ENCODE measurements at places on chromosomes 12 and 14.

GRCh38 chr12:75511116-75512048, at the start of gene KRR1:
Gene KRR1 (minus strand): TSS chr12:75511609. CDS start chr12:75511597, 12 bp downstream.
- peak; percentile 82 for DNase-seq

DNA sequence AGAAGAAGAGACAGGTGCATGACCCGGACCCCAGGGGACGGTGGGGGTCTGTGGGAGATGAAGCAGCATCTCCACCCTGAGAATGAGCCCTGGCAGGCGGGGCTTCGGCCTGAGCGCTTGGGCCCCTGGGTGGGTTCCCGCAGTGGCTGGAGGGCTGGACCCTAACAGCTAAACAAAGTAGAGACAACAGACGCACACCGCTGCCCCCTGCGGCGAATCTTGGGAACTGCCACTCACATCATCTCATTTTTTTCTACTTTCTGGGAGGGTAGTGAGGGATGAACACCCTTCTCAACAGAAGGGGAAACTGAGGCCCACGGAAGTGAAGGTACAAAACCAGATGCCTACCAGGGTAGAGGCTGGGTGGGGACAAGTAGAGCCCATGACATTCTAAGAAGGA, 104.7 kb downstream of the RFLNA start:
- peak; percentile 61 for DNase-seq

DNA sequence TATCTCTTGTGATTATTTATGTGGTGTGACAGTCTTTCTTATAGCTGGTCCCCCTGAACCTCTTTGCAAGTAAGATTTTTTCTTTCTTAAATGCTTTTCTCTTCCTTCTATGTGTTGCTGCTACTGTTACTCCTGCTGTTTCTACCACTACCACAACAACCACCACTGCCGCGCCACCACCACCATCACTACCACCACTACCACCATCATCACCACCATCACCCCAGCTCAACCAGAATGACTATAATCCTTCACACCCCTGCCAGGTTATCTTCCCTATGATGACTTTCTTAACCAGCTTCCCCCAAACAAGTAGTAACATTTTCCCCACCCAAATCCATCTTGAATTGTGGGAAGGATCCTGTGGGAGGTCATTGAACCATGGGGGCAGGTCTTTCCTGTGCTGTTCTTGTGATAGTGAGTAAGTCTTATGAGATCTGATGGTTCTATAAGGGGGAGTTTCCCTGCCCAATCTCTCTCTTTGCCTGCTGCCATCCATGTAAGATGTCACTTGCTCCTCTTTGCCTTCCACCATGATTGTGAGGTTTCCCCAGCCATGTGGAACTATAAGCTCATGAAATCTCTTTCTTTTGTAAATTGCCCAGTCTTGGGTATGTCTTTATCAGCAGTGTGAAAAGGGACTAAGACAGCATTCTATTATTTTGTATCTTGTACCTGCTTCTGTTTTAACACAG, 52.2 kb downstream of the CHST11 start:
- DNase-seq = no peak

DNA sequence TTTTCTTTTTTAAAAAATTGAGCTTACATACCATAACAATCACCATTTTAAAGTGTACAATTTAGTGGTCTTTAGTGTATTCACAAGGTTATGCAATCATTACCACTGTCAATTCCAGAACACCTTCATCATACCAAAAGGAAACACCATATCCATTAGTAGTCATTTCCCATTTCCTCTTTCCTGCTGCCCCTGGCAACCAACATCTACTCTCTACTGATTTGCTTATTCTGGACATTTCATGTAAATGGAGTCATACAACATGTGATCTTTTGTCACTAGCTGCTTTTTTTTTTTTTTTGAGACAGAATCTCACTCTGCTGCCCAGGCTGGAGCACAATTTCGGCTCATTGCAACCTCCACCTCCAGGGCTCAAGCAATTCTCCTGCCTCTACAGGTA, 66.8 kb upstream of the CFL2 start:
- peak; percentile 7 for DNase-seq

- DNase-seq = no peak
Measured at GRCh38 chr12:31588976-31589375, 2.0 kb downstream of the DENND5B start.

GRCh38 chr14:77299771-77300170, 20.9 kb downstream of the POMT2 start:
- DNase-seq = no peak

DNA sequence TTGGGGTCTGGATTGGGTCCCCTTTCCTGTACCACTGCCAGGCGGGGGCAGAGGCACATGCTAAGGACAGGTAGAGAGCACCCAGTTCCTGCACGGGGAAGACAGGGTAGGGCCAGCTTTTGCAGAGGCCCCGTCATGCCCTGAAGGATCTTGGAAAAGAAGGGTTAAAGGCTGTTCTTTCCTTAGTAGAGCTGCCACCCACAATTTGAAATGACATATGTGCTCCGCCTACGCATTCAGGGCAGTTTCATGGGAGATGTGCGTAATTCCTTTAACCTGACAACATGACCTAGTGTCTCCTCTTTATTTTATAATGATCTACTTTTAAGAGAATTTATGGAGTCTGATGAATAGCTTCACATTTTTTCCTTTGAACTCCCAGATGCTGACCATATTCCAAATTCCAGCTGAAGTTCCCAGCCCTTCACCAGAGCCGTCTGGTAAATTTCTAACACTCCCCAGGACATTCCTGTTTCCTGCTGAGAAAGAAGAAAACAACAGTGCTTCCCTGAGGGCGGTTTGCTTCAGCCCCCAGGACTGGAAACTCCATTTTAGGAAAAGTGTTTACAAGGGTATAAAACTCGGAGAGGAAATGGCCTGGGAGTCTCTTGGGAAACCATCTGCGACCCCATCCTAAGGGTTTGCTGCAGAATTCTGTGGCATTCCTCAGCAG, 58.9 kb upstream of the PLEKHG3 start:
- DNase-seq = peak; percentile 22

DNA sequence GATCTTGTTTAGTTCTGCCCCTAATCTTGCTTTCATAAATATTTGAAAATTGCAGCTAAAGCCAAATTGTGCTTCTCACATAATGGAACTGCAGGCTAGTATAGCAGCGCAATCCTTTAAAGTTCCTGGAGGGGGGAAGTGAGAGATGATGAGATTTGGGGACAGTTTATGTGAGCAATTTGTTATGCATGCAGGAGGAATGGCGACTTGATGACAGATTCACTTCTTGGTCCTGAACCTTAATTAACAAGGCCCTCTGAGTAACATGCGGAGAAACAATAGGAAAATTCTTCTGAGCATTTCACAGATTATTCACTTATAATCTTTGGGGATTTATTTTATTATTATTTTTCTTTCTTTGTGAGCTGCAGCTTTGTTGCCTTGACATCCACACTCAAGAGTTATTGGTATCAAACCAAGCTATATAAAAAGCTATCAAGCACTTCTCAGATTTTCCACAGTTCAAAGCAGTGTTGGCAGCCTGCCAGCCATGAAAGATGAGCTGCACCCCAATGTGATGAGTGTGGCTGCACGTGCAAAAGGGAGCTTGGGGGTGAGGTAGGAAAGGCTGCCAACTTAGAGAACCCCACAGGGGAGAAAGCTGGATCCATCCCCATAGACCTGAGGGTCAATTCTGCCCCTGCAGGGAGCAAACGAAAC, 1662.2 kb upstream of the FLRT2 start:
- no peak for DNase-seq

GRCh38 chr12:93402333-93403311, 24.9 kb downstream of the NUDT4 start:
- no peak for DNase-seq

DNA sequence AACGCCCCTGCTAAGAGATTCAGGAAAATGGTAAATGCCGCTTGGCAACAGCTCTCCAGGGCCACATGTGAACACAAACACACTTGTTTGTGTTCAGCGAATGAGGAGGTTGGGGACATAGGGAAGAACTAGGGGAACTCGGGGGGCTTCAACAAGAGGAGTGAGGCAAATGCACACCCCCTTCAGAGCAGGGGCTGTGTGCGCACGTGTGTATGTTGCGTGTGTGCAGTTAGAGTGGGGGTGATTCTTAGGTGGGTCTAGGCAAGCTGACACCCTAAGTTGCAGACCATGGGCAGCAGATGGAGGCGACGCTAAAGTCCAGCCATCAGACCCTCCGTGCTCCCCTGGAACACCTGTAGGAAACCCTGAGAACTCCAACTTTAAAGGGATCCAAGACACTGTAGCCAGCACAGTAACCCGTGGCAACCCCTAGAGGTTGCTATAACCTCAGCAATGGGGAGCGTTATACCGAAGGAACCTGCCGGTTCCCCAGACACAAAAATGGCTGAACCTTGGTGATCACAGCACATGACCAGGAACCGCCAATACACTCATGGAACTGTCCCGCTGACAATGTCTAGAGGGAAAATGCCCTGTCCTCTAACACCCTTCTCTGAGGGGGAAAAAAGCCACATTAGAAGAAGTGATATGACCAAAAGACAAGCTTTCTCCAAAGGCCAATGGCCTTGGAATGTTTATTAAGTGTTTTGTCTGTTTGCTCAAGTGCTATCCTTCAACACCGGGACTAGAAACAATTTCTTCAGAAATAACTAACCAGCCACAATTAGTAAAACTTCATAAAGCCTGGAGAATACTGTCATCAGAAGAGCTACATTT, 86.5 kb upstream of the CEP83 start:
- peak; percentile 52 for DNase-seq

GRCh38 chr12:103705927-103706326, 118.9 kb downstream of the STAB2 start:
- DNase-seq = peak; percentile 7

- DNase-seq = no peak
Measured at GRCh38 chr12:52675301-52675701, 4.9 kb downstream of the KRT1 start.

DNA sequence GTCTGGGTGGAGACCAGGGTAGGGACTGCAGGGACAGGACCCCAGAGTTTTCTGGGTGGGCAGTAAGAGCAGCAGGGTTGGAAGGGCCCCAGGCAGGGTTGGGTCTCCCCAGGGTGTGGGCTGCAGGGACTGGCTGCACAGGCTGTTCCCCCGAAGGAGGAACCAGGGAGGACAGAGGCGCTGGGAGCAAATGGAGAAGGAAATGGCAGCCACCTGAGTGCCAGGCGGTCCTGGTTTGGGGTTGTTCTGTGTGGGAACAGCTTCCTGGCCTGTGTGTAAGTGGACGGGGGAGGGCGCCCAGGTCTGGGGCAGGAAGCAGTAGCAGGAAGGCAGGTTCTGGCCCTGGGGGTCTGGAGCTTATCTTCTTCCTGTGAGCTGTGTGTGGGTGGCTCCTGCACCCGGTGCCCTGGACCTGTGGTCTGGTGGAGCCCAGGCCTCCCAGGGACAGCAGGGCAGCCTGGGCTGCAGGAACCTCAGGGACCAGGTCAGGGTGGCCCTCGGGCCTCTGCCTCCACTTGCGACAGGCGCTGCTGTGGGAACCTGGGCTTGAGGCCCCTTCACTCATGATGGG, 372.8 kb downstream of the TMEM121 start:
- DNase-seq = no peak

GRCh38 chr12:61993734-61994345, 266.4 kb upstream of the USP15 start:
- DNase-seq = peak; percentile 15

DNA sequence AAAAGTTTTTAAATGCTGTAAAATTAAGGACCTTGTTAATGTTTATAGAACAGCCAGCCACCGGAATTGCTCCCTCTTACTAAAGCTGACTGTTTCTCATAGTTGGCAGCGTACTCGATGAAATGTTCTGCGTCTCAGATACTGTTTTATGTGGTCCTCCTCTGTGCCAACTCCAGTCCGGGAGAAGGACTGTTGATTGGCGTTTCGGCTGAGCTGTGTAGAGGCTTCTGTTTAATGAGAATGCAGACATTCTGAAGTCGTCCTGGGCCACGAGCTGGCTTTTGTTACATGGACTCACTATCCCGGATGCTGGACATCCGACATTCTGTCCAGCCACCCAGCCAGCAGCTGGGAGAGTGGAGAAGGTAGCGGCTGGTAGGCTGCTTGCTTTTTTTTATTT, 75.4 kb downstream of the WDR20 start:
- DNase-seq = no peak

- no peak for DNase-seq
Measured at GRCh38 chr12:112801055-112801454, 9.5 kb downstream of the RPH3A start.

DNA sequence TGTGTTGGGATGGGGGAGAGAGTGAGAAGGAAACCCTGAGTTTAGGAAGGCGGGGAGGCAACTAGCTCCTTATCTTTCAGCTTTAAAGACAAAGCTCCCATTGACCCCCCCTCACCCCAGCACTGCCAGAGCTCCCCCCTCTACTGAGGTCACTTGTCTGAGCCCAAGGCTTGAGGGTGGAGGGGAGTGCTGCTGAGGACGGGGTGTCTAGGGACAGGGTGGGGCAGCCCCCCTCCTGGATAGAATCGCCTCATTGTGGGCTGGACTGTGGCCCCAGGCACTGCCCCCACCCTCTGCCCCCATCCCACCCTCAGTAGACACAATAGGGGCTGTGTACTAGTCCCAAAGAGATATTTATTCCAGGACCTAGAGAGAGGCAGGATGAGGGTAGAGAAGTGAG, 3.0 kb downstream of the ERBB3 start:
- DNase-seq = no peak

DNA sequence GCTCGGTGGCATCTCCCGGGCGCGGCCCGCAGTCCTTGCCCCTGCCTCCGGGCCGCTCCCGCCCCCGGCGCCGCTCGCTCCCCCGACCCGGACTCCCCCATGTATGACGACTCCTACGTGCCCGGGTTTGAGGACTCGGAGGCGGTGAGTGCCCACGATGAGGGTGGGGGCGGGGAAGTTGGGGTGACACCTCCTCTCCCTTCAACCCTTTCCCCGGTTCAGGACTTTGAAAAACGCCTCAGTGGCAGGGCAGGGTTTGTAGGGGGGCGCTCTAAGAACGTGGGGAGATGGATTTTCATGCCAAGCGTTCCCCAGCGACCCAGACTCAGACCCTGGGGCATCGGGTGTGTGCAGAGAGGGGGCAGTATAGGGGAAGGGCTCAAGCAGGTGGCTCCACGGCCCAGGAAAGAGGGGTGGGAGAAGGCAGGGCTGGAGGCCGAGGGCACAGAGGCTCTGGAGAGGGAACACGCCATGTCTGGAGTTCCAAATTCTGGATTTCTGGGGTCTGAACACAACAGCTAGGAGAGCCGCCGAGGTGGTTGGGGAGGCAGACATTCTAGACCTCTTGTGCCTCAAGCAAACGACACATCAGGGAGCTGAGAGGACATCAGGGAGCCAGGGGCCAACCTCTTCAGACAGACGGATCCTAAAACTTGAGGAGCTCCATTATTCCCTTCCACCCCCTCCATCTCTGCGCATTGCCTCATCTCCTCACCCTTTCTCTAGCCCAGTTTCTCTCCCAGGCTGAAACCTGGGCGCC, 715 bp downstream of the CACNB3 start:
- DNase-seq = peak; percentile 56

DNA sequence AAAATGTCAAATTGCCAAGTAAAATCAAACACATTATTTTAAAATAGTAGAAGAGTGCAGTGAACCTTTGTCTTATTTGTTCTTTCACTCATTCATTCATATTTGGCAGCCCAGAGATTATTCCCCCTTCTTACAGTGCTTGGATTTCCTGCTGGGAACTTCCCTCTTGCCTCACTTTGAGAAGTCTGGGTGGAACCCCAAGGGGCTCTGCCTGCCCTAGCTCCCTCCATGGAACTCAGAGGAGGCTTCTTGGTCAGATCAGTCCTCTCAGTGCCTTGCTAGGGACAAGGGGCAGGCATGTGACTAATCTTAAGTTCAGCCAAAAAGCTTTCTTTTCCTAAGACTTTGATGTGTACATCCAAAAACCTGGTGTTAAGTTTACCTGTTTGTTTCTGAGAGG, 84.7 kb upstream of the OVCH1 start:
- DNase-seq = no peak

All from endothelial cell (in vitro differentiated cells).